ENCODE measurements at places on chromosomes 1 and 21.
A peak's percentile ranks its signal among the peaks of the same experiment; 100 is the strongest.

GRCh38 chr1:155540000-155540874, 22.4 kb downstream of the ASH1L start:
- no peak for DNase-seq

DNA sequence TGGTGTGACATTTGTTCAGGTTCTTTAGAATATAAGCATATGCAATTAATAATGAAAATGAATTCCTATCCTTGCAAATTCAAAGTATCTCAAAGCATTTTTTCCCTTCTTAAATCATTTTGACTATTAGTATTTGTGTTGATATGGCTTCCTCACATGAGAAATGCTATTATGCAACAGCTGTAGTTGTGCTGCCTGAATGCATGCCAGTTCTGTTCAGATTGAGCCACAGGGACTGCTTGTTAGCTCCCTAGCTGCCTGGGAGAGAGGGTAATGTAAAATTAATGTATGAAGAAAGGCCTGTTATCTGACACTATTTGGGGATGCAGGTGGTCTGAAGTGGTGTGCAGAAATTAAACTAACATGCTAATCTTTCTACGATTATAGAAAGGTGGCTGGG, 45.5 kb downstream of the CACHD1 start:
- DNase-seq, result no peak

DNA sequence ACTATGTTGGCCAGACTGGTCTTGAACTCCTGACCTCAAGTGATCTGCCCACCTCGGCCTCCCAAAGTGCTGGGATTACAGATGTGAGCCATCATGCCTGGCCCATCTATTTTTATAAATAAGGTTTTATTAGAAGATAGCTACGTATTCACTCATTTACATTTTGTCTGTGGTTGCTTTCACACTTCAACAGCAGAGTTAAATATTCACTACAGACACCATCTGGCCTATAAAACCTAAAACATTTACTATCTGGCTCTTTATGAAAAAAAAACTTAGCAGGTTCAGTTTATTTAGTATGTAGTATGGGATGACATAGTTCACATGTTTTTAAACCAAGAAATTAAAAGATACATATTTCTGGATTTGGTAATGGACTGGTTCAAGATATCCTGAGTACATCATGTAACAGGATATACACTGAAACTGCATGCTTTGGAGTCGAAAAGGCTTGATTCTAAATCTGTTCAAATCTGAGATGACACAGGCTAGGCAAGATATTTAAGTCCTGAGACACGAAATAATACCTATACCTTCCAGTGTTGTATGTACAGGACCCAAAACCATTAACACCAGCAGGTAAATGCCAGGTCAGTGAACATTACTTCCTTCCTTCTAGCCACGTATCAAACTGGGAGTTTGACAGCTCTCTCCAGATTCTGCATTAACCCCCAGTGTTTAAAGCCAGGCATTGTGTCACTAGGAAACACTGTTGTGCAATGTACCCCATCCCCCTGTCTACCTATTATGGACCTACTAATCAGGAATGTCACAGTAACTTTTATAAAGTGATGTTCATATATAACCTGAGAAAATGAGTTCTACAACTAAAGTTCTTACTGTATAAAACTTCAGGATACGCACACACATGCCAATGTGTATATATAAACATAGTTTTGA, 54.3 kb upstream of the SDC3 start:
- DNase-seq, result no peak

DNA sequence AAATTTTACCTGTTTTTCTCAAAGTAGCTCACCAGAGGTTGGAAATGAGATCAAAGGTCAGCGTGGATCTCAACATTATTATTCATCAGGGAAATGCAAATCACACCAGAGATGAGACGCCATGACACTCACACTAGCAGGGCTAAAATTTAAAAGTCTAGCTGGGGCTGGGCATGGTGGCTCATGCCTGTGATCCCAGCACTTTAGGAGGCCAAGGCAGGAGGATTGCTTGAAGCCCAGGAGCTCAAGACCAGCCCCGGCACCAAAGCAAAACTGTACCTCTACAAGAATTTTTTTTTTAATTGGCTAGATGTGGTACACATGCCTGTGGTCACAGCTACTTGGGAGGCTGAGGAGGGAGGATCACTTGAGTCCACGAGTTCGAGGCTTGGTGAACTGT, 41.4 kb upstream of the PCBP3 start:
- no peak for DNase-seq

DNA sequence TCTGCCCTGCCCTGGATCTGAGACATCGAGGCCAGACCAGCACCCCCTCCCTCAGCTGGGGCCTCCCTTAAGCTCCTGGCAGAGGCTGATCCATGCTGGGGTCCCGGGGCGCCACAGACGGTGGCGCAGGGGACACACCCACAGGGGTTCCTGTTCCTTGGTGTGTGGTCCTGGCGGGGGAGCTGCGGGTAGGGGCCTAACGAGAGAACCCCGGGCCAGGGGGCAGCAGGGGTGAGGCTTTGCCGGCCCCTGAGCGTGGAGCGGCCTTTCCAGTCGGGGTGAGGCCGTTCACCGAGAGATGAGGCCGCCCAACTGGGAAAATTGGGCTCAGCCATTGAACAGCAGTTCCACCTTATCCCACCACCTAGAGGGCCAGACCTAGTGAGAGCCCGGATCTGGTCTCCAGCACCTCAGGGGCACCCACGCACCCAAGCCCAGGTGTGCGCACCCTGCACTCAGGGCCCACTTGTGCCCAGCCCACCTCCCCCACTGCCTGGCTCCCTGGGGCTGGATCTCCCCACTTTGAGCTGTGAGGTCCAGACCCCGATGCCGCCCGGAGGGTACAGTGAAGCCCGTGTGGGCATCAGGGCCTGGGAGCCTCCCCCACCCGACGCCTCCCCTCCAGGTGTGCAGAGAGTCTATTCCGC, 45.5 kb upstream of the CCDC27 start:
- no peak for DNase-seq

DNA sequence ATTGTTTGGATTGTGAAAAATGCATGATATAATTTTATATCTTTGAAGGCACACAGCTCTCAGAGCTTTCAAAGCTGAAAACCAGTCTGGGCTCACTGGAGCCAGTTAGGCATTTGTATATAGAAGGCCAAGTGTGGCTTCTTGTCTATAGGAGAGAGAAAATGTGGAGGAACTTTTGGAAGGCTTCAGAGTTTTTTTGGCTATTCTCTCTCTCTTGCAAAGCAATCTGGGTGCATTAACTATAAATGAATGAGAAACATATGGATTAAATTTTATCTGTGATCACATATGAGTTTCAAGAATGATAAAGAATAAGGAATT, 216.7 kb upstream of the HOOK1 start:
- no peak for DNase-seq

- DNase-seq, result peak; percentile 46
These were observed 11.6 kb downstream of the LMNA start for GRCh38 chr1:156126043-156126629.

DNA sequence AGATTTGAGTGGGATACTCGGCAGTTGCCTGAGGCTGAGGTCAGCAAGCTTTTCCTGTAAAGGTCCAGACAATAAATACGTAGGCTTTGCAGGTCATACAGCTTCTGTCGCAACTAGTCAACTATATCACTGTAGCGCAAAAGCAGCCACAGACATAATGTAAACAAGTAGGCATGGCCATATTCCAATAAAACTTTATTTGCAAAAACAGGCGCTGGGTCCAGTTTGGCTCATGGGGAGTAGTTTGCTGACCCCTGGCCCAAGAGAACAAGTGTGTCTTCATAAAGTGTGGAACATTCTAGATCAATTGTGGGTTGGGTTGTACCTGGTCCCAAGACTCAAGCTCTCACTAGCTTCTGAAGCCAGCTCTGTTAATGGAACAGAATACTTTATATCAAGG, 78.8 kb downstream of the MIS18A start:
- DNase-seq, result no peak

All from stimulated activated CD8-positive, alpha-beta memory T cell treated with anti-CD3 and anti-CD28 coated beads, Interleukin-12 subunit alpha, Interleukin-12 subunit beta, amount 100 ng/mL, for 4 hours (primary cell).